Tibial nerve (tissue), 4 donors: ENCODE measurements at places on chromosomes 4 and X. TPM values are rescaled to one million over a fixed set of nuclear protein-coding genes. Genes with fewer than 3 reads are reported as not detected.

GRCh38 chrX:118698516-118699170 is 28.8 kb upstream of the IL13RA1 start:
- no peak for DNase-seq

GRCh38 chrX:65586491-65586890 is 51.9 kb upstream of the LAS1L start:
- no peak for DNase-seq

DNA sequence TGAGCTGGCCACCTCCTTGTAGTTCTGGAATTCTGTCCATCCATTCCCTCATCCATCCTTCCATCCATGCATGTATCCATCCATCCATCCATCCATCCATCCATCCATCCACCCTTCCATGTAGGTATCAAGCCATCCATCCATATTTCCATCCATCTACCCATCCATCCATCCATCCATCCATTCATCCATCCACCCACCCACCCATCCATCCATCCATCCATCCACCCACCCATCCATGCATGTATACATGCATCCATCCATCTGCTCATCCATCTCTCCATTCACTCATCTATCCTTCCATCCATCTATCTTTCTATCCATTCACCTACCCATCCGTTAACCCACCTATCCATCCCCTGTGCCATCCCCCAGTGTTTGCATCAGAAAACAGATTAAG is 153.6 kb upstream of the STX18 start:
- no peak for DNase-seq

- DNase-seq: no peak
Observed at GRCh38 chr4:161604516-161605300, 559.1 kb downstream of the FSTL5 start.

Gene MAGEC3
- not detected for total RNA-seq

Gene PNCK
- 4.5 TPM for total RNA-seq
